ENCODE measurements at places on chromosomes 2 and 18.

DNA sequence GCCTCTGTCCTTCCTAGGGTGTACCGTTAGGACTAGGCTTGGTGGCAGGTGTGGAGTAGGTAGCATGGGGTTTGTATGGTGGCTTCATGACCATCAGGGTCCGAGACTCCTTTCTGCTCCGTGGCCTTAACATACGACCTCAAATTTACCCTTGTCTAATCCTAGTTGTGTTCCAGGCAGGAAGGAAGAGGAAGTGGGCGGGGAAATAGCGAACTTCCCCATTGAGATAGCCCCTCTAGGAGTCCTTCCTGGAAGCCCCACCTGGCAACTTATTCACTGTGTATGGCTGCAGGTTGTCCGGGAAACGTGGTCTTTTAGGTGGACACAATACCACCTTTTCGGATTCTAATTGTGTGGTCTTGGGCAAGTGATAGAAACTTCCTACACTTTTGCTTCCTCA is 9.3 kb downstream of the CD8A start:
- no peaks in the 10 kb centered on the region for H3K36me3 ChIP-seq
- H3K4me3 ChIP-seq, result no peak overlapping the region
- no peaks in the 10 kb centered on the region for H3K4me1 ChIP-seq

DNA sequence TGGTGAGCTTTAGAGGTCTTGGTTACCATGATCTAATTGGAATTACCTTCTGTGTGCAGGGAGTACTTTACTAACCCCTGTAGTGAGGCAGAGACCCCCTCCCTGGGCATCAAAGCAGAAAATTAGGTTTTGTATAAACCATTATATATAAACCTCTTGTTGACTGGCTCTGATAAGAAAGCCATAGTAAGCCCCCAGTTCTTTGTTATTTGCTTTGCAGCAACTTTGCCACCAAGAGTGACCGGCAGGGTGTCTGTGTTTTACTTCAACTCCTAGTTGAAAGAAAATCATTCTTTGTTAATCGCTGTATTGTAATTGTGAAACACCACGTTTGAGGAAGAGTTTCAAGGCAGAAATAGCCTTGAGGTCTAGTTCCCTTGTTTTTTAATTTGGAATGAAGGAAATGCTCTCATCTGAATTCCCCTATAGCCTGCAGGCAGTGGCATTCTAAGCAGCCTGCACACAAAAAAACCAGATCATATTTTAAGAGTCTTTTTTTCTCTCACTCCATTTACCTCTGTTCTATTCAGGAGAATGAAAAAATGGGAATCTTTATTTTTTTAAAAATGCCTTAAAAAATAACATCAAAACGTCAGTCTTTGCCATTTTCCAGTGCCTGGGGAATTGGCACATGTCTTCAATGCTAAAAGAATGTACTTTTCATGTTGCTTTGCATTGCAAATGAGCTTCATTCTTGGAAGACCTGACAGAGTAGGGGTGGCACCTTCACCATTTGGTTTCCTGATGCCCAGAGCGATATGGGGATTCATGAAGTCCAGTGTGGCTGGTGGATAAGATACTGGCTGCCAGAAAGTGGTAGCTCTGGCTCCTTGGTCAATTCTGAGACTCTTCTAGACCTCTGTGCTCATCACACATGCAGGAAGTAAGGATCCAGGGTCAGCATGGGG is 338.1 kb downstream of the SLC4A3 start:
- DNase-seq, result peak; percentile 75
- no peak overlapping the region for H3K4me3 ChIP-seq
- H3K27ac ChIP-seq, result no peak overlapping the region
- no peaks in the 10 kb centered on the region for H3K36me3 ChIP-seq
- peaks cover 9% of the 10 kb centered on the region for H3K4me1 ChIP-seq
- peaks cover 15% of the 10 kb centered on the region for H3K27me3 ChIP-seq

DNA sequence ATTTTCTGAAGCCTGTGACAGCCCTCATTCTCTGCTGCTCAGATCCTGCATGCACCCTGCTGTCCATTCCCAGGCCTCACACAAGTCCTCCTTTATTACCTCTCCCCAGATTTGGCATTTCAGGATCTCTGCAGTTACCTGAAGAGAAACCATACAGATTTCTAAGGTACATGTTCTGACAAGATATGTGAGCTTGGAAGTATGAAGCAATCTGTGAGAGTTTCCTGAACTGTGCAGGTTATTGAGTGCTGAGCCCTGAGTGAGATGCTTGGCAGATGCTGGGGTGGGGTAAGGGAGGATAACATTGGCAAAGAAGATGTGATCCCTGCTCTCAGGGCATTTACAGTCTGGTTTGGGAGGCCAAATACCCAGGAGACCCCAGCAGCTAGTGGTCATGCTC is 122.1 kb upstream of the STPG4 start:
- H3K27me3 ChIP-seq, result no peaks in the 10 kb centered on the region
- DNase-seq, result no peak

DNA sequence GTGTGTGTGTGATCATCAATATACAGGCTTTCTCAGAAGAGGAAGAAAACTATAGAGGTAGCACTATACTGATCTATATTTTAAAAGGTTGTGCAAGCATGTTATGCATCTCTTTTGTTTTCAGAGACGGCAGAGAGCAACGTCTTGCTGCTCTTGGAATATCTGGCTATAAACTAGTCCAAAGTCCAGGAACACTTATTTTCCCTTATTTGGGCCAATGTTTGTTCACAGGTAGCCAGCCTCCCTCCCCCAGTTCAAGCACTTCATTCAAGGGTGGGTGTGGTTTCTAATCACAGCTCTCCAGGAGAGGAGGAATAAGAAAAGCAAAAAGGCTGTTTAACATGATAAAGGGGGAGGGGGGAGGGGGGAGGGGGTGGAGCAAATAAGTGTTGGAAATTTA is 4.2 kb downstream of the FZD5 start:
- DNase-seq, result no peak
- H3K4me1 ChIP-seq, result peaks cover 45% of the 10 kb centered on the region
- peak overlapping the region; percentile 84 for H3K4me3 ChIP-seq
- H3K36me3 ChIP-seq, result peaks cover 74% of the 10 kb centered on the region
- no peaks in the 10 kb centered on the region for H3K27me3 ChIP-seq

DNA sequence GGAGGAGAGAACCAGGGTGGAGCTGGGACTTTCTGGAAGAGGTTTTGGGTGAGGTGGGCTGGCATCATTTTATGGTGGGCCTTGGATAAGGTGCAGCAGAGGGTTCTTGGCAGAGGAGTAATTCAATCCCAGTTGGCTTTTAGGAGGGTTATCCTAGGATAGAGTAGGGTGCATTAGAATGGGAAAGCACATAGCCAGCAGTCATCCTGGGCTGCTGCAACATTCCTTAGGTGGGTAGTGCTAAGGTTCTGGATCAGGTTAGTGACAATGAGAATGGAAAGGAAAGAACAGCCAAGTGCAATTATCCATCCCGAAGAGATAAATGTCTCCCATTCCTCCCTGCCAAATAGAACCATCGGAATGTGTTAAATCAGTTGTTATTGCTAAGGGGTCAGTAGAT is 157.3 kb upstream of the SPRED2 start:
- H3K4me1 ChIP-seq, result no peaks in the 10 kb centered on the region
- no peaks in the 10 kb centered on the region for H3K36me3 ChIP-seq
- H3K27me3 ChIP-seq, result no peaks in the 10 kb centered on the region
- H3K27ac ChIP-seq, result no peak overlapping the region
- H3K4me3 ChIP-seq, result no peak overlapping the region

DNA sequence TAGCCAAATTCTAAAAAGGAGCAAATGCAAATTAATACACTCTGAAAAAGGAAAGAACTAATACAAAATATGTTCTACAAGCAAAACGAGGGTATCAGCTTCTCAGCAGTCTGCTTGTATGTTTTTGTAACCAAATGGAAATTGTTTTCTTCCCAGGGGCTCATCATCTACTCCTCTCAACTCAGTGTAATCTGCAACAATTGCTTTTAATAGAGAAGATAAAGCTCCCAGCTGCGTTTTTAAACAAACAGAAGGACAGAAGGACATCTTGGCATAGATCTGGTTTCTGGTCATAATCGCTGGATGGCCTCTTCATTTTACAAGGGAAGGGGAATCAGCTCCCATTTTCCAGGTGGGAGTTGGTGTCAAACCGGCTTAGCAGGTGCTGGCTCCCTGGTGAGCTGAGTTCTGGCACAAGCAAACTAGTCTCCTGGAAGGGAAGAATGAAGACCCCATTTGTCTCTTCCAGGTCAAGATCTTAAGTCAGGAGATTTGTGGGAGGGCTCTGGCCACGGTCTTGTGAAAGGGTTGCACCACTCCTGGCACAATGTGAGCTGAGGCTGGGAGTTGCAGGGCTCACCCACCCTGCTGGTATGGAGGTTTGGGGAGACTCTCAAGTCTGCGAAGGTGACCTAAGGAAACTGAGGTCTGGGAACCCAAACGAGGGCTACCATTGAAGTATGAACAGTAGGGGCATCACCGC is 41.6 kb downstream of the NPPC start:
- DNase-seq, result no peak
- H3K27me3 ChIP-seq, result no peaks in the 10 kb centered on the region
- H3K27ac ChIP-seq, result no peak overlapping the region
- no peaks in the 10 kb centered on the region for H3K4me1 ChIP-seq

- H3K27ac ChIP-seq, result no peak overlapping the region
- no peak overlapping the region for H3K4me3 ChIP-seq
- peaks cover 30% of the 10 kb centered on the region for H3K4me1 ChIP-seq
- no peak for DNase-seq
- peaks cover 20% of the 10 kb centered on the region for H3K36me3 ChIP-seq
These were observed 9.1 kb downstream of the ITM2C start for GRCh38 chr2:230873661-230874401.

- no peaks in the 10 kb centered on the region for H3K27me3 ChIP-seq
- H3K27ac ChIP-seq, result no peak overlapping the region
- DNase-seq, result no peak
- no peaks in the 10 kb centered on the region for H3K36me3 ChIP-seq
These were observed 18.6 kb upstream of the ACOXL start for GRCh38 chr2:110713513-110714362.

GRCh38 chr2:171855401-171855800 is 38.6 kb downstream of the SLC25A12 start:
- no peak for DNase-seq
- no peak overlapping the region for H3K27ac ChIP-seq
- H3K27me3 ChIP-seq, result no peaks in the 10 kb centered on the region
- H3K36me3 ChIP-seq, result no peaks in the 10 kb centered on the region
- H3K4me1 ChIP-seq, result no peaks in the 10 kb centered on the region

- H3K27ac ChIP-seq, result no peak overlapping the region
- H3K4me1 ChIP-seq, result peaks cover 8% of the 10 kb centered on the region
- no peaks in the 10 kb centered on the region for H3K27me3 ChIP-seq
- DNase-seq, result no peak
- no peaks in the 10 kb centered on the region for H3K36me3 ChIP-seq
- H3K4me3 ChIP-seq, result no peak overlapping the region
These were observed 231.2 kb downstream of the TCF4 start for GRCh38 chr18:55356815-55357214.

- peaks cover 15% of the 10 kb centered on the region for H3K4me1 ChIP-seq
- no peaks in the 10 kb centered on the region for H3K36me3 ChIP-seq
- no peak overlapping the region for H3K27ac ChIP-seq
These were observed 7.2 kb upstream of the KIAA2012 start for GRCh38 chr2:202065876-202066275.

DNA sequence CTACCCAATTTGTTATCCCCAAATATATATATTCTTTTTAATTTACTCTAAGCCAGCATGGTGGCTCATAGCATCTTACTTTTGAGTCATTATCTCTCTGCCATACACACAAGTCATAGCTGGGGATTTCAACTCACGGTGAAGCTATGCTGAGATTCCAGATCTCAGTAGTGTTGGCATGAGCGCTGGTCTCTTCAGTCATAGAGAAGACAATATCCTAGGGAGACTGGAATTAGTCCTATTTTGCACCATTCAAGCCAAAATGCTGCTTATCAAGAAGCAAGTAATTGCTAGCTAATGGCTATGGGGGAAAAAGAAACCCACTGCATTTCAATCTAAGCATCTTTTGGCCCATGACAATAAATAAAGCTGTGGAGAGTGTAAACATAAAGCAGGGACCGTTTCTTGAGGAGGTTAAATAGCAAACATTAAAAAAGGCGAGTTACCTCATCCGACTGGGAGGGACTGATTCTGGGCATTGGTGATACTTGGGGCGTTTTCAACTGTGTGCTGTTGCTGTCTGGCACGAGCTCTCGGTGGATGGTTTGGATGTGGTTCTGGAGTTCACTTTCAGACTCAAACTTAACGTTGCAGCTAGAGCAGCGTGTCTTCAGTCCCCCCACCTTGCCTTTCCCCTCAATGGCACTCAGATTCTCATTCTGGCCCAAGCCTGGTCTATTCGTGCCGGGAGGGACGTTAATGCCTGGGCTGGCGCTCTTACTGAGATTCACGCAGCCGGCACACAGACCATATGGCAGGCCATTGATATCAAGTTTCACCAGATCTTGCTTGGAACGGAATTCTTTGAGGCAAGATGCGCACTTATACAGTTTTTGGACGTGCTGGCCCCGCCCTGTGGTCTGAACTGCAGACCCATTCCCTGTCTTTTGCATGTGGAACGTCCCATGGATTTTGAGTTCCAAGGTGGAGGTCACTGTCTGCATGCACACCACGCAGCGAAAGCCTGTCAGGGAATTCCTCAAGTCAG is 127.8 kb downstream of the ZNF521 start:
- H3K36me3 ChIP-seq, result peaks cover 7% of the 10 kb centered on the region
- no peak overlapping the region for H3K4me3 ChIP-seq
- no peaks in the 10 kb centered on the region for H3K27me3 ChIP-seq
- H3K27ac ChIP-seq, result no peak overlapping the region
- no peak for DNase-seq

GRCh38 chr2:143482771-143483170 is 353.6 kb downstream of the ARHGAP15 start:
- DNase-seq, result no peak
- H3K4me1 ChIP-seq, result no peaks in the 10 kb centered on the region
- H3K27me3 ChIP-seq, result peaks cover 2% of the 10 kb centered on the region
- no peak overlapping the region for H3K4me3 ChIP-seq
- no peak overlapping the region for H3K27ac ChIP-seq

DNA sequence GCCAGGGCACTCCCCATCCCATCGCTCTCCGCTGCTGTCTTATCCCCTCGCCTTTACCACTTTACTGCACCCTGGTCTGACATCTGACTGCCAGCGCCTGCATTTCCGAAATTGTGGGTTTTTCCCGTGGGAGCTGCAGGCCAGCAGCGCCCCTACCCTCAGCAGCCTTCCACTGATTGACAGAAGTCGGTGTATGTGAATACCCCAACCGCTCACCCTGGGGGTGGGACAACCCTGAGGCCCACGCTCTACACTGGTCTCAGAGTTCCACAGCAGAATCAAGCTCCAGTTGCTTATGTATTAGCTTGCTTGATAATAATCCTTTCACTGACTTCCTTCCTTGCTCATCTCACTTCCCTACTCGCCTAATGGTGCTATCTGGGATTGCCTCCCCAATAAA is 62.0 kb downstream of the POLE4 start:
- no peaks in the 10 kb centered on the region for H3K36me3 ChIP-seq
- no peak for DNase-seq
- no peaks in the 10 kb centered on the region for H3K4me1 ChIP-seq
